ENCODE measurements at places on chromosomes 3 and 15. TPM values are rescaled to one million over a fixed set of nuclear protein-coding genes. Genes with fewer than 3 reads are reported as not detected.

Gene SLC51A
- total RNA-seq, result 0.48 TPM

DNA sequence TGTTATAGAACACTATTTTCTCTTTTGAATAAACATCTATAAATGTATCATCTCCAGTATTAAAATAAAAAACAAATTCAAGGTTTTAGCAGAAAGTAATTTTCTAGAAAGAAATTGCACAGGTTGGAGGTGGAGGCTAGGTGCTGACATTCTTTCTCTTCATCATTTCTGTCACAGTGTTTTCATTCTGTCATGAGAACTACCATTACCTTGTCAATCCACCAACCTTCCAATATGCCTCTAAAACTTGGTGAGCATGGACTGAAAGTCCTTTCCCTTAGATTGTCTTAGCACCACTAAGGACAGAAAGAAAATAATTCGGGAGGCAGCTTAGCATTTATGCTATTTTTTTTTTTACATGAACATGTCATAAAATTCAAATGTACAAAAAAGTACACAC, 596.2 kb upstream of the DPPA4 start:
- H3K4me1 ChIP-seq, result no peaks in the 10 kb centered on the region
- no peaks in the 10 kb centered on the region for H3K36me3 ChIP-seq
- H3K27ac ChIP-seq, result no peak overlapping the region
- no peak for DNase-seq
- H3K4me3 ChIP-seq, result no peak overlapping the region

Gene SLC22A14
- not detected for total RNA-seq

GRCh38 chr15:88428805-88429605, 38.2 kb downstream of the MRPL46 start:
- H3K27me3 ChIP-seq, result no peaks in the 10 kb centered on the region
- no peaks in the 10 kb centered on the region for H3K4me1 ChIP-seq
- H3K4me3 ChIP-seq, result no peak overlapping the region
- no peak overlapping the region for H3K27ac ChIP-seq
- no peak for DNase-seq

Gene PLA2G4B
- 5.8 TPM for total RNA-seq

GRCh38 chr3:66609660-66610561, 109.1 kb upstream of the LRIG1 start:
- no peak for DNase-seq
- H3K4me3 ChIP-seq, result no peak overlapping the region
- H3K36me3 ChIP-seq, result no peaks in the 10 kb centered on the region
- no peaks in the 10 kb centered on the region for H3K4me1 ChIP-seq
- no peaks in the 10 kb centered on the region for H3K27me3 ChIP-seq

GRCh38 chr15:70504299-70504951, 258.9 kb downstream of the UACA start:
- no peaks in the 10 kb centered on the region for H3K36me3 ChIP-seq
- H3K27me3 ChIP-seq, result no peaks in the 10 kb centered on the region
- no peaks in the 10 kb centered on the region for H3K4me1 ChIP-seq
- no peak overlapping the region for H3K27ac ChIP-seq

Gene KPNA4
- 41.5 TPM for total RNA-seq
